ENCODE measurements at places on chromosomes 5 and 9.

GRCh38 chr5:43039471-43040286 is 440 bp downstream of the ANXA2R start:
- peak; percentile 81 for DNase-seq

DNA sequence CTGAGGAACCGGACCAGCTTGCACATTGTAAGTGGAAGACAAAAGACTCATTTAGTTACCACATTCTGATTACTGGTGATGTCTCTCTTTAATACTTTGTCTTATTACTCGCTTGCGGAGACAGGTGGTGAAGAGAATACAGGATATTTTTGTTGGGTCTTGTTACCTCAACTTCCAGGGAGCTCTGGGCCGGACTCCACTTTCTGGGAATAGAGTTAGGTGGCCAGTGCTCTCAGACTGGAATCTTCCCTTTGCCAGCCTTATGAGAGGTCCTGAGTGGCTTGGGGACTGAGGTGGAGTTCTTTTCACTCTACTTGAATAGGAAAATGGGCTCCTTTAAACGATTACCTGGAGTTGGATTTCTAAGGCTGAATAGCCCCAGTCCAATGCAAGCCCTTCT is 33.3 kb upstream of the SPRY4 start:
- no peak for DNase-seq

DNA sequence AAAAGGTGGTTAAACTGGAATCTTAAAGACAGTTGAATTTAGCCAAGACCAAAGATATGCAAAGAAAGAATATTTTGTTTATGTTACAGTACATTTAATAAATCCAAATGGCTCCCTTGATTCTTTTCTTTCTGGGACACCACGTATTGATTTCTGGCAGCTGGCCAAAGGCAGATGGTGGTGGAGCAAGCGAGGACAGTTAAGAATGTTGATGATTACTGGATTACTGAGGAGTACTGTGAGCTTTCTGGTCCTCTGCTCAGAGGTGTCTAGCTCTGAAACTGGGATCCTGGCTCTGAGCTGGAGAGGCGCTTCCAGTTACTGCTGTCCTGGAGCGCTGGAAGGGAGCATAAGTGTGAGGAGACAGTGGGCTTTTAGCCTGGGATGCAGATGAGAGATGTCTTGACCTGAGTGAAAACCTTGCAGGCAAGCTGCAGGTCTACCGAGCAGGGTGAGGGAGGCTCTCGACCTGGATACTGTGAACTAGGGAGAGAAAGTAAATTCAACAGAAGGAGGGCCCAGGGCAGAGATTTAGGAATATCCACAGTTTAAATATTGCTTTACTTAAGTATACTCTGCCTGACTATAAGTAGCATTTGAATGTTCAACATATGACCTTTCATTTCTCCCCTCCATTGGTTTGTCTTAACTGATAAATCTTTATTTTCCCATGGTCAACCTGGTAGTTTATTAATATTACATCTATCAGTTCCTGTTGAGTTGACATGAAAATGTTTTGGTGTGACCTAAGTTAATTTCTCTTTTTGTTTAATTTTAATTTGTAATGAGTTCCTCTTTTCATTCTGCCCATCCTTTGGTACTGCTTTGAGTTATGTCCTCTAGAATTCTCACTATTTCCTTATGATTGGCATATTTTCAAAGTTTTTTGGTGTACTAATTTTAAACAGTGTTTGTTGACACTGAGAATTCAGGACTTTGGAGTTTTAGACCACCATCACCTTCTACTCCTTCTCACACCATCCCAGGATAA is 3.7 kb downstream of the SYK start:
- DNase-seq: no peak

- DNase-seq: no peak
Observed at GRCh38 chr5:35059251-35059650, 11.5 kb upstream of the AGXT2 start.

- DNase-seq: no peak
Observed at GRCh38 chr9:7782400-7783120, 17.0 kb downstream of the DMAC1 start.

- DNase-seq: no peak
Observed at GRCh38 chr5:61044545-61044944, 99.5 kb downstream of the NDUFAF2 start.

GRCh38 chr5:84383816-84384603 is 670 bp downstream of the EDIL3 start:
- DNase-seq: peak; percentile 73

- DNase-seq: peak; percentile 69
Observed at GRCh38 chr9:37801287-37801850, 772 bp downstream of the DCAF10 start.

- DNase-seq: no peak
Observed at GRCh38 chr9:88957526-88957925, 33.7 kb upstream of the S1PR3 start.

DNA sequence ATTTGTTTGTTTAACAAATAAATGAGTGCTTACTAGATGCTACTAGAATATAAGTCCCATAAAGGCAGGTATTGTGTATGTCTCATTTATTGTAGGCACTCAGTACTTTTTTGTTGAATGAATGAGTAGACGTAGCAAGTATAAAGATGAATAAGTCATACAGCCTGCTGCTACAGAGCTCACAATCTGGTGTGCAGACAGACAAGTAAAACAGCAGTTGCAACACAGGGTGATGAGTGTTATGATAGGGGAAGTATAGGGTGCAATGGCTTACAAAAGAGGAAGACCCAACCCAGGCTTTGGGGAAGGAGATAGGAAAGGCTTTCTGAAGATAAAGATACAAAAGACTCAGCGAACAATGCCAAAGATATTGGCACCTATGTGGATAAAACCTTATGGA is 47.7 kb downstream of the SH3RF2 start:
- no peak for DNase-seq

DNA sequence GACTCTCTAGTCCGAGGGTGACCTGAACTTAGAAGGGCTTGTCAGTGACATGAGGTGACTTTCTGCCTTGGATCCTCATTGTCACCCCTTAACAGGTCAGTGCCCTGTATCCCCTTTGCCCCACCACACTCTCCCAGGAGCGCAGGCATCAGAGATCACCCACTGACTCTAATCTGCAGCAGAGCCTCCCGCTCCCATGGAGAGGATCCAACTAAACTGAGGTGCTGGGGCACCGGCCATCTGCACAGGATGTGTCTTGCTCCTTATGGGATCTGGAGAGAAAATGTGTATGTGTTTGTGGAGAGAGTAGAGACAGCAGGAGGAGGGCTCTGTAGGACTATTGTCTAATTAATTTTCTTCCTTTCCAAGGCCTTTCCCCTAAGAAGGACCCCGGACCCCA is 213.7 kb downstream of the ROR2 start:
- DNase-seq: no peak

DNA sequence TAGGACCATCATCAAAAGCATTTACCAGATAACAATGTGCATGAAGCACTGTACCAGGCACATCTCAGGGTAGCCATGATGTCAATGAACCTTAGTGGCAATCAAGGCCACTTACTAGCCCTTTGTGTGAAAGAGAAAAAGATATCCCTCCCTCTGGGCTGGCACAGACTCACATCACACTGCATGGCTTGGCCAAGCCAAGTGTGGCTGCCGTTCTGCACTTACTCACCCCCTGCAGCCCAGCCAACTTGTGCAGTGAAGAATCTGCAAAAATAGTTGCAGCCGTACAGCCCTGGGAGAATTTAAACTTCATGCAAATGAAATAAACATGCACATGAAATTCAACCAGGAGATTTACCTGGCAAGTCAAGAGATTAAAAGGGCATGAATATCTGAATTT is 333.5 kb downstream of the DEPDC1B start:
- DNase-seq: no peak

DNA sequence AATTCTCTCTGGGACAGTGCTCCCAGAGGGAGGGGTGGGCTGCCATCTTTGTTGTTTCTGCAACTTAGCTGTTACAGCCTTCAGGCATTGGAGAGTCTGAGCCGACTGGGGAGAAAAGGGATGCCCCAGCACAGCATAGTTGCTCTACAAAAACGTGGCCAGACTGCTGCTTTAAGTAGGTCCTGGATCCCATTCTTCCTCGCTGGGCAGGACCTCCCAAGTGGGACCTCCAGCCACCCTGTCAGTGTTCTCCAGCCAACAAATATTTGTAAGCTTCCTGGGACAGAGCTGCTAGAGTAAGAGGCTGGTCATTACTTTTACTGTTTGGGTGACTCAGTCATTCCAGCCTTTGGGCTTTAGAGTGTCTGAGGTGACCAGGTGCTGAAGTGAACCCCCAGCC is 292.7 kb upstream of the NREP start:
- DNase-seq: no peak

DNA sequence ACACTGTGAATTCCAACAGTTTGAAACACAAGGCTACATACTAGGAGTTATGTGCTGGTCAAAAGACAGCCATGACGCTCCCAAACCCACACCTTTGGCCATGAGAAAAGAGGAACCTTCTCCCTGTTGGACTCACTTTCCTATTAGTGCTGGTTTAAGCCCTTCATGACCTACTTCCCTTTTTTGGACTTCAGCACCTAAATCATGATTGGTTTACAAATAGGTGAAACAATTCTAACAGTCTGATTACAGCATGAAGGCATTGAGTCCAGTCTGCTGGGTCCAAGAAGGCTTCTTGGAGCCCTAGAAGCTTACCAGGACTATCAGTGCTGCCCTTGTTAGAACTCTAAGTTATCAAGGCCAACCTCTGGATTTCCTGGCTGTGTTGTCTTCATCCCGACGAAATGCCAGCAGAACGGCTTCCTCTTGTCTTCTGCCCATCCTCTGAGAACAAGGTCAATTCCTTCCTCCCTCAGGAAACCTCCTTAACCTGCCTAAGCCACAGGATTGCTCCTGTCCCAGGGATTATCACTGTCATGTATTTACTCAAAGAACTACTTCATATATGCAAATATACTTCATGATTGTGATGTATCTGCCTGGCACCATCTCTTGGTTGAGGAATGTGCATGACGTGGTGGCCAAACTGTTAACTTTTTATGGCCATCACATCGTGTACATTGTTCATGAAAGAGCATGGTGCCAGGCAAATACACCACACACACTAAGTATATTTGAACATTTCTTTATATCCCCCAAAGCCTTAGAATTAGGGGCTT is 83.6 kb downstream of the ANKH start:
- DNase-seq: no peak

GRCh38 chr5:158621391-158621790 is 478.3 kb downstream of the EBF1 start:
- no peak for DNase-seq

- DNase-seq: peak; percentile 83
Observed at GRCh38 chr9:35945341-35946018, 12.5 kb downstream of the OR2S2 start.

GRCh38 chr5:141909212-141909611 is 14.5 kb upstream of the DELE1 start:
- DNase-seq: no peak

DNA sequence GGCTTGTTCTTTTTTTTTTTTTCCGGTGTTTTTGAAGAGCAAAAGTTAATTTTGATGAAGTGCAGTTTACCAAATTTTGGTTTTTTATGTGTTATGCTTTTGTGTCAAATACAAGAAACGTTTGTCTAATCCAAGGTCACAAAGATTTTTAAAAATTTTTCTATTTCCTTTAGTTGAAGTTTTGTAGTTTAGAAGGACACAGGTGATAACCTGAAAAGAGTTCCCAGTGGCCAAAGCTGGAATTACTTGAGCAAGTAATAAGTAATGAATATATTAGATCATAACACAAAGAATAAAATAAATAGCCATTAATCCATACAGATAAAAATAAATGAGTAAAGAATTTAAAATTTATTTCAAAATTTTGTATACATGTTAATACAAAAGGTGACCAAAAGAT is 71.5 kb downstream of the FCHO2 start:
- DNase-seq: no peak

GRCh38 chr5:14449052-14449661 is 132.4 kb upstream of the OTULINL start:
- DNase-seq: peak; percentile 53

DNA sequence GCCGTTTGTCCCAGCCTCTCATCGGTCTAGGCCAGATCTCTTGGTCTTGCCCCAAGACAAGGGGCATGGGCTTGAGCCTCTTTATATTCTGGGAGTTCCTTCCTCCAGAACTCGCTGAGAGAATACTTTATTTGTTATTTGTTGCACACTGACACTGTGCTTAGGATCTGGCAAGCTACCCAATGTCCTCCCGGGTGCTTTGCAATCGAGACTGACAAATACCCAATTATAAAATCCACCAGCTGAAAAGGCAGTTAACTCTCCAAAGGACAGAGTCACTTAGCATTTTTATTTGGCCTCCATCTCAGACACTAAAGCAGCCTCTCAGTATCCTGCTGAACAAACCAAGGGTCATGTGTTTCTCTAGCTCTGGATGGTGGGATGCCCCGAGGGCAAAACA is 500.2 kb upstream of the DAP start:
- no peak for DNase-seq

DNA sequence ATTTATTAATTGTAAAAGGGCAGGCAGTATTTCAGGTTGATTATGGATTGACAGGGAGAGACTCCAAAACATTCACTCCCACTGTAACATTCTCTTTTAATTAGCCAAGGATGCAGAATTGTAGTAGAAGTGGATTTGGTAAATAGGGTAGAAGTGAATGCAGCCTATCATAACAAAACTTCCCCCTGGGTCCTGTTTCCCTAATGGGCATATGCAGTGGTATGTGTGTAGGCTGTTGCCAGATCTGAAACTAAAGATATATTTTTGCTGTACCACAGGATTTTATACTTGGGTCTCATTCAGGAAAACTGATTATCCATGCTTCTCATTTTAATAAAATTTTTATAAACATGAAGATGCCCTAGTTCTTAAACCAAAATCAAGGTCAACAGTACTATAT is 351.2 kb downstream of the KDM4C start:
- DNase-seq: no peak

GRCh38 chr9:37210737-37211523 is 90.6 kb downstream of the ZCCHC7 start:
- DNase-seq: no peak

DNA sequence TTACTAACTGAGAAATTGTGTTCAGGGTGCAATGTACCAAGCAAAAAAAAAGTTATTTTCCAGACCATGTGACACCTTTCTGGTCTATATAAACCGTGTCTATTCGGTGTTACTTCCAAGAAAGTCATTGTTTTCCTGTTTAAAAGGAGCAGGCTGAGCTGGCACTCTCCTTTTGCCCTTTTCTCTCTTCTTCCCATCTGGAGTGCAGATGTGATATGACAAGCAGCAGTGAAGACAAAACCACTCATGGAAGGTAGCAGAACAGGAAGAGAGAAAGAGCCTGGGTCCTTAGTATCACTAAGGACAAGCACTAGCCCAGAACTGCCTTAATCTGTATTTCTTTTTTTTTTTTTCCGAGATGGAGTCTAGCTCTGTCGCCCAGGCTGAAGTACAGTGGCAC is 25.6 kb downstream of the LYRM7 start:
- DNase-seq: no peak

- no peak for DNase-seq
Observed at GRCh38 chr5:102796009-102796408, 40.9 kb downstream of the PAM start.

- DNase-seq: no peak
Observed at GRCh38 chr5:16413166-16413860, 52.3 kb downstream of the ZNF622 start.

GRCh38 chr5:58241389-58241788 is 218.5 kb downstream of the PLK2 start:
- DNase-seq: no peak

Data from ELF-1 (cell line).